ENCODE measurements at places on chromosomes 12 and 14. TPM values are rescaled to one million over a fixed set of nuclear protein-coding genes. Genes with fewer than 3 reads are reported as not detected.

Gene CMA1
- not detected for total RNA-seq

Gene MRPL42
- 21.4 TPM for total RNA-seq

Gene IFNG-AS1
- total RNA-seq: not detected

Gene KRT72
- total RNA-seq: not detected

Gene PTGER2
- total RNA-seq: 2.3 TPM

Gene ACSM4
- not detected for total RNA-seq

DNA sequence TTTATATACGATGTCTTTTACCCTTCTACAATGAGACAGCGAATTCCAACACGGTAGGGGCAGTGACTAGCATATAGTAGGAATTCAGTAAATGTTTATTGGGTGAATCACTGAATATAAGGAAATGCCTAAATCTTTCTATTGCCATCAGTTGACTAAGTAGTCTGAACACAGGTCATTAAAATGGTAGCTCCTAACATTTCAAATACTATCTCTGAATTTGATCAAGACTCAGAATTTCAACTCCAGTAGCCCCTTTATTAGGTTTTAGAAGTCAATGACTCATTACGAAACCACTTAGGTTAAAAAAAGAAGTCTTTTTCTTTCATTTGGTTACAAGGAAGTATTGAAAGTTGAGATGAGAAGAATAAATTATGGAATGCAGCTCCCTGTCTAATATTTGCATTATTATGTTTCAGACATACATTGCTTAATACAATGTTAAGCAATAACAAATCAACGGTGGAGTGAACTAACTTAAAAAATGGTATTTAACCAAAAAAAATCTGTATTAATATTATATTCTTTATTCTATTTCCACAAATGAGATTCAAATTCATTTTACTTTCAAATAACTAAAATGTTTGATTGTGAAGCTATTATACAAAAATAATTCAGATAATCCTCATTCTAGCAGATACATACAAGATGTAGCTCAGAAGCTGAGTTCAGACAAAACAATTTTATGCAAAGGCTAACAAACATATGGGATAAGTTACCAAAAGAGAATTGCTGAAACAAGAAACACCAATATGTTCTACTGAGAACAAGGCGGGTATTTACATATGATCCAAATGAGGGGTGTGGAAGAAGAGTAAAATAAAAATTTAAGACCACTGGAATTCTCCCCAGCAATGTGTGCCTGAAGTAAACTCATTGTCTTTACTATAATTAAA is 302.7 kb downstream of the CEP128 start:
- no peak for DNase-seq

- DNase-seq: no peak
These were observed 77.4 kb downstream of the FBXL14 start for GRCh38 chr12:1517007-1517406.

GRCh38 chr12:28905220-28905955 is 243.7 kb upstream of the FAR2 start:
- DNase-seq: no peak

GRCh38 chr14:53022593-53022992 is 71.7 kb upstream of the FERMT2 start:
- no peak for DNase-seq

- no peak for DNase-seq
These were observed 125.9 kb downstream of the PAPOLA start for GRCh38 chr14:96627811-96628775.

- peak; percentile 60 for DNase-seq
These were observed 377.8 kb downstream of the DPF3 start for GRCh38 chr14:72515779-72516770.

DNA sequence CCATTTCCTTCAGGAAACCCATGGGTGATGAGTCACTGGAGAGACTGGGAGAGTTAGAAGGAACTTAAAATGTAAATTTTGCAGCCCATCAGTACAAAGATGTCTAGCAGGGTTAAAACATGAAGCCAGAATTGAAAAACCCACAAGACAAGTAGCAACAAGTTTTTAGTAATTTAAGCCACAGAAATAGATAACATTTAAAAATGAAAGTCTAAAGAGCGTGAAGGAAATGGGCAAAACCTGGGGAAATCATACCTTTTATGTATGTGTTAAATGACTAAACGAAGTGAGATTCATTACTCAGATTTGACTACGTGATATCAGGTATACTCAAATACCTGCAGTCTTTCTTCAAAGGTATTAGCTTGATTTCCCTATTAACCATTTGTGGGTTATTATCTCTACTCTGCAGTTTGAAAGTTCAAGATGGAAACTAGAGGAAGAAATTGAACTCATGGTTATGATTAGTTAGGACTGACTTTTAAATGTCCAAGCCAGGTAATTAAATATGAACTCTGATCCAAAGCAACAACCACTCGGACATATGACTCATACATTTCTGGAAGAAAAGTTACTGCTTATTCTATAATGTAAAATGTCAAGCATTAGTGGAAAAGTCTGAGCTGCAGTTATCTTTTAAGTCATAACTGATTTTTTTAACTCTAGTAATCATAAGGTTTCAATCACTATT is 84.1 kb downstream of the ITPR2 start:
- no peak for DNase-seq

DNA sequence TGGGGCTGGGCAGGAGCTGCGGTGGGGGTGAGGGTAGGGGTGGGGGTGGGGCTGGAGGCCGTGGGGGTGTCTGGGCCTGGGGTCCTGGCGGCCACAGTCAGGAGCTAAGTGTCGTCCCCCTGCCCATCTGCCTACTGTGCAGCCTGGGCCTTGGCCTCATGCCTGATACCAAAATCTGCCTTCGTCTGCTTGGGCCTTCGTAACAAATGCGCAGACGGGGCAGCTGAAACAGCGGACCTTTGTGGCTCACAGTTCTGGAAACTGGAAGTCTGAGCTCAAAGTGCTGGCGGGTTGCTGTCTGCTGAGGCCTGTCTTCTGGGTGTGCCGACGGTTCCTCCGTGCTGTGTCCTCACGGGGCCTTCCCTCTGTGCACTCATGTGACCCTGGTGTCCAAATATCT is 61.7 kb downstream of the KIF26A start:
- DNase-seq: no peak

GRCh38 chr14:86673523-86673969 is 1143.6 kb downstream of the FLRT2 start:
- peak; percentile 8 for DNase-seq

GRCh38 chr14:93318927-93319326 is 13.9 kb downstream of the BTBD7 start:
- DNase-seq: no peak

DNA sequence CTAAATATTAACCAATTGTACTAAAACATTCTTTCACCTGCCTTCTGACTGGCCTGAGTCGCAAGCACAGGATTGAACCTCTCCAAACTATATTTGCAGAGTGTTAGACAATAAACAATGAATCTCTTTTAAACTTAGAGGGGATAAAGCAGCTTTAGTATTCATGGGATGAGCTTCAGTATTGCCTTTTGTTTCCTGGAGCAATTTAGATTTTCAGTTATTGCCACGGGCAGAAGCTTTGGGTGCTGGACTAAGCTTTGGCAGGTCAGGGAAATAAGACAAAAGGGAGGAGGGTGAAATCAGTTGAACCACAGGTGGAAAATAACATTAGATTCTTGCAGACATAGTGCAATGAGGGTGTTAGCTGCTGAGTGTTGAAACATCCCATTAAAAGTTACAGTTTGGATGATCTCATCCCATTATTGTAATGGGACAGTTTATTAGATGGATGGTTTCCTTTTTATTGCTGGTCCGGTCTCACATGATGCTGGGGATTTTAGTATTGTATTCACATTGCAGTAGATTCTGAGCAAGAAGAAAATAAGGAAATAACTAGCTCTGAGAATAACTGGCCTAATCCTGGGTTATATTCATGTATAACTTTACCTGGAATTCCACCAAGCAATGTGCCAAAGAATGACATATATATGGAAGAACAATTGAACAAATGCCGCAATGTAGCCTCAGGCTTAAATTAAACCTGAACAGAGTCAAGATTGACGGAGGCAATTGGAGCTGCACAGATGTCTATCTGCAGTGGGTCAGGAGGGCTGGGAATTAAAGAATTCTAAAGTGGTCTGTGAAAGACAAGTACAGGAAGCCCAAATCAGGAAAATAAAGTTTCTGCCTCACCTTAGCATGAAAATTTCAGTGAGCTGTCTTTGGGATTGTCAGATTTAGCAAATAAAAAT is 1092.8 kb upstream of the SEL1L start:
- no peak for DNase-seq

DNA sequence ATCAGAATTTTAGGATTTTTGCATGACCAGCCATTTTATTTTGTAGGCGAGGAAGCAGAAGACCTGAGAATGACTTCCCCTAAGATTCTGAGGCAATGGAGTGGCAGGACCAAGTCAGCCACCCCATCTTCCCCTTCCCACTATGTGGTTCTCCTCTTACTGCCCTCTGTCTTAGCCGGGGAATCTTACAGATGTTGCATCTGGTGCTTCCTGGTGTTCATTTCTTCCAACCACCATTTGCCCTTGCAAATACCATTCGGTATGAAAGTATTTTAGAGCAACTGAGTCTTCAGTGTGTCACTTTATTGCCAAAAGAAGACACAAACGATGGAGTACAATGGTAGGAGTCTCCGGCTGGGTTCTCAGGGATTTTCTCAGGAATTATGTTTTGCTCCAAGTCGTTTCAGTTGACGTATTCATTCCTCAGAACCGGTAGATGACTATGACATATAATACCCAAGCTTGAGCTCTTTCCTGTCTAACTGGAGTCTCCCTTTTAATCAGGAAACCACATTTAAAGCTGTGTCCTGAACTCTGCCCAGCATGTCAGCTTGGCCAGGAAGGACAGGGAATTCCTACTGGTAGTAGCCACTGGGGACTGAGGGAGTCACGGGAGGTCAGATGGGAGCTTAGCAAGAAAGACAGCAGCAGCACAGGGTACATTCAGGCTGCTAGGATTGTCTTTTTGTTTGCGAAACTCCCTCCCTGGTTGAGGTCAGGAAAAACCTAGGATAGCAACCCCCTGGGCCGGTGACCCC is 87.0 kb downstream of the SAMD4A start:
- DNase-seq: no peak

DNA sequence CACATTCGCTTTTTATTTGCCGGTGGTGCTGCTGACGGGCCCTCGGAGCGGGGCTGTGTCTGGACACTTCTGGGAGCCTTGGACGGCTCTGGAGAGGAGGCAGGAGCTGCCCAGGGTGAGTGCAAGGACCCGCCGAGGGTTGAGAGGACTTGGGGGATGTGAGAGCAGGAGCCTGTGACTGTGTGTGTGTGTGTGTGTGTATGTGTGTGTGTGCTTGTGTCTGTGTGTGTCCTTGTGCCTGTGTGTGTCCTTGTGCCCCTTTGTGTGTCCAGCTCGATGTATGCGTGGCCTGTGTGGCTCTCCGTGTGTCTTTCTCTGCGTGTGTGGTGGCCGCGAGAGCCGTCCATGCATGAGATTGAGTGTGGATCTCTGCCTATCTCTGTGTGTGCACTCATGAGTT is 179.6 kb upstream of the MYL2 start:
- no peak for DNase-seq

- no peak for DNase-seq
These were observed 18.0 kb upstream of the CRACR2A start for GRCh38 chr12:3770891-3771290.

GRCh38 chr14:59215322-59215721 is 26.9 kb downstream of the DAAM1 start:
- peak; percentile 85 for DNase-seq

- no peak for DNase-seq
These were observed 219.2 kb downstream of the TMEM121 start for GRCh38 chr14:105745433-105746123.
